HL-60 (cell line): ENCODE measurements at places on chromosomes 13 and 19.

GRCh38 chr19:33125929-33126388, 6.0 kb upstream of the WDR88 start:
- peak; percentile 41 for DNase-seq

DNA sequence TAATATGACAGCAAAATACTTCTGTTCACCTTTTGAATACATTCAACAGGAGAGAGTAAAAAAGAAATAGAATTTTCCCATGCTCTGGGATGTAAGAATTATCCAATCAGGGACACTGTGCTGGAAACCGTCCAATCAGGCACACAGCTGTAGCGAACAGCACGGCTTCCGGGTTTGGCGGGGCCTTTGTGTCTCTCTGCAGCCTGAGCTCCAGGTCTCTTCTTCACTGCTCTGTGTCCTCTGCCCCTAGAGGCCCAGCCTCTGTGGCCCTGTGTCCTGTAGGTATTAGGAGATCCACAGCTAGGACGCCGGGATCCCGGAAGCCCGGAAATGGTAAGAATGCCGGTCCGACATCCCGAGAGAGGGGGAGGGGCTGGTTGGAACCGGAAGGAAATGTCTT, 92.7 kb downstream of the ZNF737 start:
- no peak for DNase-seq

DNA sequence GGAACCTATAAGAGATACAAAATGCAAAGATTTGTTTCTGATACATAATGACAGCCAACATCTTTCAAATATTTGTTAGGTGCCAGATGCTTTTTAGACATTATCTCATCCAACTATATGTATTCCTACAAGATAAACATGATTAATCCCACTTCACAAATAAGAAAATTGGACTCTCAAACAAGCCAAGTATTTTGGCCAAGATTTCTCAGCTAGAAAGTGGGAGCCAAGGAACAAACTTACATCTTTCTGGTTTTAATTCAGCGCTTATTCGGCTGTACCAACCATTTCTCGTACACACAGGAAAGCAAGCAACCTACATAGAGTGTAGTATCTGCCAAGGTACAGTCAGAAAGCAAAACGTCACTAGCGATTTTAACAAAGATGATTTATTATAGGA, 85.7 kb upstream of the SERP2 start:
- DNase-seq = no peak

DNA sequence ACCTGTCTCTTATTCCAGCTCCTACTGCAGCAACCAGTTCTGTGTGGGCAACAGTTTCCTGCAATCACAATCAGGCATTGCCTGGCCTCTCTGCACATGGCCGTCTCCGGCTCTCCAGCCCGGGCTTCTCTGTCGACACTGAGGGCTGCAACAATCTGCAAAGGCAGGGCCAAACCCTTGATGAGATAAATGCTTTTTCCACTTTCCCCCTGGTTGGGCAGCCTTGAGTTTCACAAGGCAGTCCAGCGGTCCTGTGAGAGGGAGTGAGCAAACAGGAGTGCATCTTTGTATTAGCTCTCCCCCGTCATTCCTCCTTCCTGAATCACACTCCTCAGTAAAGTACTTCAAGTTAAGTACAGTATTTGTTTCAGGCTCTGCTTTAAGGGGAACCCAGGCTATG, 40.7 kb upstream of the VWA8 start:
- no peak for DNase-seq

DNA sequence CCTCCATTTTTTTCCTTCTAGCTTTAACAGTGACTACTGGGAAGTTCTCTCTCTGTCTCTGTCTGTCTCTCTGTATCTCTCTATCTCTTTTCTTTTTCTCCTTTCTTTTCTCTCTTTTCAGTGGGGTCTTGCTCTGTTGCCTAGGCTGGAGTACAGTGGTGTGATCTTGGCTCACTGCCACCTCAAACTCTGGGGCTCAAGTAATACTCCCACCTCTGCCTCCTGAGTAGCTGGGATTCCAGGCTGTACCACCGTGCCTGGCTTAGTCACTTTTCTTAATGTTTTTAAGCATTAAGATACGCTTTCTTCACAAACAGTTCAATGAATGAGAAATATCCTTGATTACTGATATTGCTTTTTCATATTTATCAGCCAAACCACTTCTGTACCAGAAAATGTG, 13.1 kb downstream of the PCCA start:
- no peak for DNase-seq

DNA sequence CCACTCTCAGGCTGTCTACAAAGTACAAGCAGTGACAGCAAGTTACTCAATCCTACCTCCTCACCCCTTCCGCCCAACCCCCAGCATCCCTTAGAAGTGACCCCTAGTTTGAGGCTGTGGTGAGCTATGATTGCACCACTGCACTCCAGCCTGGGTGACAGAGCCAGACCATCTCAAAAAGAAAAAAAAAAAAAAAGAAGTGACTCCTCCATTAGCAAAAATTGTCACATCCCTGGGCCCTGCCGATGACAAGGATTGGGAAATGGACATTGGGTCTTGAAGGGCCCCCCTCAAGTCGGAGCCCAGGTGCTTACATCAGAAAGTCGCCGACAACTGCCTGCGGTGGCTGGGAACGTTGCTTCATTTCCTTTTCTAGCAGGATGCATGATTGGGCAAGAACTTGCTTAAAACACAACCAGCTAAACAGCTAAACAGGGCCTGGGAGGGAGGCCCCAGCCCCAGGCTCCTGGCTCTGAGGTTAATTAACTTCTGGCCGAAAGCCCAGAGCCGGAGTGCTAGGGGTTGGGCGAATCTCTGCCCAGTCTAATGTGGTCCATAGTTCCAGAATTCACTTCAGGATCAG, 15.3 kb downstream of the RAB3D start:
- DNase-seq = peak; percentile 100

- DNase-seq = no peak
These were observed 16.1 kb downstream of the CEACAM6 start for GRCh38 chr19:41771410-41771809.

DNA sequence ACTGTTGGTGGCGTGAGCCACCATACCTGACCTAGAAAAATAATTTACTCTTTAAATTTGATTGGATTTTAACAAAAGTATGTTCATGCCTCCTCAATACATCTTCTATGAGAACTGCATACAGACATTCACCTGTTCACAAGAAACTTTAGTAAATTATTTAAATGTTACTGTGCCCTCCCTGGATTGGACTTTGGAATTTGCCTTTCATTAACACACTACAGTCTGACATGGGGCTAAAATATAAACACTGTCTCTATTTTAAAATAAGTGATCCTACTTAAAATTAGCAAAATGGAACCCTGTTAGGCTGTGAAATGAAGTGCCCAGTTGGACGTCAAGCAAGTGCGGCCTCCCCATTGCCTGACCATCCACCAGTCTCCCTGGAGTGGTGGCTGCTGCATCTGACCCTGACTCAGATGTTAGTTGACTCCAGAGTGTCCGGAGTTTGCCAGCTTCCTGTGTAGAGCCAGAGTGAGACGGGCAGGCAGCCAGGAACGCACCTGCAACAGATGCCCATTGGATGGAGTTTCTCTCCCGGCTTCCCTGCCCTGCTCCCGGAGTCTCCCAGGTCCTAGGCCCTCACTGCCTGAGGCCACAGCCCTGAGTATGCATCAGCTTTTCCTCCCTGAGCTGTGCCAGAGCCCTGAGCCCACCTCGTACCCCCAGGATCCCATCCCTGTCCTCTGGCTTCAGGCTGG, 45.9 kb upstream of the ATP11A start:
- DNase-seq = no peak

- DNase-seq = no peak
These were observed 13.5 kb downstream of the KCTD12 start for GRCh38 chr13:76872675-76873074.

DNA sequence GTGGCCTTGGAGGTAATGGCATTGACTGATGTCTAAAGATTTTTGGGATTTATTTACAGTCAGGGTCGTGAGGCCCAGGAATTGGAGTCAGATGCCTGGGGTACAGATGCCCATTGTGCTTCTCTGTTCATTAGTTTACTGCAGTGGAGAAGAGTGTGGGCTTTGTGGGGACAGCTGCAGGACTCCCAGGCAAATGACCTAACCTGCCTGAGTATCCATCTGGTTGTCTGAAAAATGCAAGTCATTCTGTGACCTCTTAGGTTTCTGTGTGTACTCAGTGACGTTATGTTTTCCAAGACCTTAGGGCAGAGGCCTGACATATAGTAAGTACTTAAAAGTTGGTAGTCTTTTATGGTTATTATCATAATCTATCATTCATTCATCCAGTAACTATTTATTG, 60.5 kb downstream of the SPATA13 start:
- no peak for DNase-seq

- no peak for DNase-seq
These were observed 25.8 kb downstream of the TNFSF9 start for GRCh38 chr19:6556480-6557195.

DNA sequence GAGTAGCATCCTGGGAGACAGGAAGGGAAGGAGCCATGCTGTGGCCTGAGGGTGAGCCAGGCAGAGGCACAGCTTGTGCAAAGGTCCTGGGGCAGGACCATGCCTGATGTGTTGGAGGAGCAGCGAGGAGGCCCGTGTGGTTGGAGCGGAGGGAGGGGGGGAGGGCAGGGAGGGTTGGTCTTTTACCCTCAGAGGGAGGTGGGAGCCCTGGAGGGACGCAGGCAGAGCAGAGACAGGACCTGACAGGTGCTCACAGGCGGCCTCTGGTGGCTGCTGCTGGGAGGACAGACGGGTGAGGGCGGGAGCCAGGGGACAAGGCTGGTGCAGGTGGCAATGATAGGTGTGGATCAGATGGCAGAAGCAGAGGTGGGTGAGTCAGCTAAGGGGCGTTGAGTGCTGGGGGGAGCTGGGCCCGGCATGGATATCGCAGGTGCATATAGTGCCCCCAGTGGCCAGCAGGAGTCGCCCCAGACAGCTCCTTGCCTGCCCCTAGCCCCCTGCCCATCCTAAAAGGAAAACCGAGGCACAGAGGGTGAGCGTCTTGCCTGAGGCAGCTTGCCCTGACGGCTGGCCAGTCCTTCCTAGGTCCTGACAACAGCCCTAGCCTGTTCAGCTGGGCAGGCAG, 9.8 kb upstream of the GNA15 start:
- DNase-seq = no peak

DNA sequence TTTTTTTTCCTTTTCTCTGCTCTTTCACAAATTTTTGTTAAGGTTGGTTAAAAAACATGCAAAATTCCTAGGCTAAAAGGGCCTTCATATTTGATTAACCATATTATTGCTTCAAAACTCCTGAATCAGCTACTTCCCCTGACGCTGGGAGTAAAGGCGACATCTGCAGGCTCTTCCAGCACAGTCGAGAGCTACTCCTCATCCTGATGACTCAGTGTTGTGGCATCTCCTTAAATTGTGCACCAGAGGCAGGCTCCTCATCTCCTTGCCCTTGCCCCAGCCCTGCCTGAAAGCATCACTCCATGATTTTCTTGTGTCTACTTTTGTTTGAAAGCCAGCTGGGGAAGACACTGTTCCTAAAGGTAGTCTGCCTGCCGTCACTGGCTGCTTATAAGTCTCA, 24.5 kb upstream of the SOX1 start:
- DNase-seq = no peak

DNA sequence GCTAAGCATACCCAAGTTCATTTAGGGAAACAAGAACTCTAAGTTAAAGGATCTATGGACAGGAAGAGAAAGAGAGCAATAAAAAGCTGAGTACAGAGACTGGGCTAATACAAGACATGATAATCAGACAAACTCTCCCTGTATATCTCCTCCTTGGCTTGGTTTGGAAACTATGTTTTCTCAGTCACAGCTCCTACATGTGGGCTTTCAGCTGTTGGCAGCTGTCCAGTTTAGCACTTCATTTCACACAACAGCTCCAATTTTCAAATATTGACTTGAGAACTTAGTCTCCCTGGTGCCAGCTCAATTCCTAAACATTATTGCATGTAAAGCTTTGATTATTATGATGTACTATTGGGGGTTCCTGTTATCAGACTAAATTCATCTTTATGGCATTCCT, 222.8 kb upstream of the OBI1 start:
- no peak for DNase-seq

- no peak for DNase-seq
These were observed 19.7 kb upstream of the CLN5 start for GRCh38 chr13:76971851-76972829.

- DNase-seq = no peak
These were observed 5.9 kb downstream of the ZNF714 start for GRCh38 chr19:21087871-21088270.
